ENCODE measurements at places on chromosomes 7 and 10. TPM values are rescaled to one million over a fixed set of nuclear protein-coding genes. Genes with fewer than 3 reads are reported as not detected.

GRCh38 chr10:116567335-116567734 lies 21.6 kb downstream of the PNLIP start:
- H3K36me3 ChIP-seq = no peaks in the 10 kb centered on the region
- H3K4me1 ChIP-seq = no peaks in the 10 kb centered on the region
- H3K27ac ChIP-seq = no peak overlapping the region
- H3K4me3 ChIP-seq = no peak overlapping the region
- DNase-seq = no peak
- peaks cover 8% of the 10 kb centered on the region for H3K27me3 ChIP-seq

DNA sequence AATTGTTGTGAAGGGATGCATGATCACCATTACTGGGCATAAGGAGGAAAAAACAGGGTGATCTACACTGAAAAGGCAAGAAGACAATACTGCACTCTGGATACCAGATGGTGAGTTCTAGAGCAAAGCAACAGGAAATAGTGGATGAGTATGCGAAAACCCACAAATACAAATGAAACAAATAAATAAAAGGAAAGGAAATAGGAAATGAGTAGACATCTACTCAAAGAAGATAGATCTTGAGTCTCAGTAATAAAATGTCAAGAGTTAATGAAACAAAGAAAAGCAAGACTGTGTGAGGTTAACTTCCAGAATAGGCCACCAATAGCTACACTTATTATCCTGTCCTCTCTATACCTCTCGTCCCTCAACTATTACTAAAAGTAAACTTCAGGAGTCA lies 11.7 kb downstream of the ORC5 start:
- no peaks in the 10 kb centered on the region for H3K27me3 ChIP-seq
- DNase-seq = no peak
- H3K4me3 ChIP-seq = no peak overlapping the region
- H3K27ac ChIP-seq = no peak overlapping the region
- peaks cover 47% of the 10 kb centered on the region for H3K36me3 ChIP-seq

DNA sequence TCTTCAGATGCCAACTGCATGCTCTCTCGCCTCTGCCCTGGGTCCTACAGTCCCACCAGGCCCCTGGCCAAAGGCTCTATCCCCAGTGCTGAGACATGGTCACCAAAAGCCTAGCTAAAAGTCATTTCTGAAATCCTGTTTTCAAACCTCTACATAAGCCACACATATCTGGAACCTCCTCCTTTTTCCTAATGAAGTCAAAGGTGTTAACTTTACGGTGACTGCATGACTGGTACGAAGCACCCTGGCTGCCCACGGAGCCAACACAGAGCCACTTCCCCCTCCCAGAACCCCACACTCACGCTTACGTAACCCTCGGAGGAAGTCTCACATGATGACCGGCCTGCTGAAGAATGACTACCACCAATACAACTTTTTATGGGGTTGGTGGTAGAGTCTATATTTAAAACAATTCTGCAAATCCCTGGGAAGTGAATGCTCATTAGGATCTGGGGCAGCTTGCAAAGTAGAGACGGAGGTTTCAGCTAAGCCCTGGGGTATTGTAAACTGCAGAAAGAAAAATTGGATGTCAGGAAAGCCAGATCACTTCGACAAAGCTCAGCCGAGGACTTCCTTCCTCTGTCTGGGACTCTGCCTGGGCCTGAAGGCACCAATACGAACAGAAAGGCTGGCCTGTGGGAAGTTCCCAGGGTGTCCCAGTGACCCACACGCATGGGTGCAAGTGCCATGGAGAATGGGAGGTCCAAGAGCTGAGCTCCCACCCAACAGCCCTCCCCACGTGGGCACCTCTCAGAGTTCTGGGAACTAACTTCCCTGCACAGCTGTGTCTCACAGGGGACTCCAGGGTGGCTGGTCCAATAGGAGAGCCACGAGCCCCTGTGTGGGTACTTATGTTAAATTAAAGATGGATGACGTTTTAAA lies 50.7 kb downstream of the PDGFA start:
- no peak for DNase-seq
- H3K27ac ChIP-seq = no peak overlapping the region
- H3K36me3 ChIP-seq = peaks cover 2% of the 10 kb centered on the region
- peaks cover 2% of the 10 kb centered on the region for H3K4me1 ChIP-seq
- no peaks in the 10 kb centered on the region for H3K27me3 ChIP-seq
- no peak overlapping the region for H3K4me3 ChIP-seq

DNA sequence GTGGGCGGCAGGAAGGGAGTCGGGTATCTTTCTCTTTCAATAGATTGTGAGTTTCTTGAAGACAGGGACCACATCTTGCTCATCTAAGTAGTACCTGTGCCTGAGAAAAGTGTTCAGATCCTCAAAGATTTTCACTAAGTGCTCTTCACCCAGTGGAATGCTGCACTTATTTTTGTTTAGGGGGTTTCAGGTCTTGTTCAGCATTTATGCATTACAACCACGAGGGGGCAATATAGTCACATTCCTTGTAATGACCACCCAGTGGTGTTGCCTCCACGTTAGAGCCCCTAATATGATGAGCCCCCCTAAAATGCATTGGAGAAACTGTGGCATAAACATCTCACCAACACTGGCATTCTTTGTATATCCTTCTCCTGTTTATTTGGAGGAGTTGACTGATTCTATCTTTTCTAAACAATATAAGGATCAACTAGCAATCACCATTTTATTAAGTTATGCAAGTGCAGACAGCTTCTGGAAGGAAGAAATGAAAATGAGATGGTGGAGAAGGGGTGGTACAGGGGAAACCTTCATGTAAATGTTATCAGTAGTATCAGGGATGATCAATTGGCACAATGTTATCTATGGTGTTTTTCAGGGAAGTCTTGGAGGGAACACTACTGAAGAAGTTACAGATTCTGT lies 3.1 kb upstream of the PAPSS2 start:
- H3K27me3 ChIP-seq = peaks cover 39% of the 10 kb centered on the region
- no peak overlapping the region for H3K27ac ChIP-seq
- no peak overlapping the region for H3K4me3 ChIP-seq
- no peak for DNase-seq

GRCh38 chr7:104982308-104983075 lies 31.5 kb upstream of the KMT2E start:
- H3K4me3 ChIP-seq = peak overlapping the region; percentile 6
- DNase-seq = no peak
- H3K27ac ChIP-seq = peak overlapping the region; percentile 99

GRCh38 chr10:48670978-48671913 lies 13.4 kb upstream of the WDFY4 start:
- H3K4me3 ChIP-seq = no peak overlapping the region
- DNase-seq = no peak
- no peaks in the 10 kb centered on the region for H3K36me3 ChIP-seq
- H3K27me3 ChIP-seq = peaks cover 19% of the 10 kb centered on the region
- no peaks in the 10 kb centered on the region for H3K4me1 ChIP-seq
- no peak overlapping the region for H3K27ac ChIP-seq

- no peak overlapping the region for H3K27ac ChIP-seq
- DNase-seq = no peak
- peaks cover 46% of the 10 kb centered on the region for H3K4me1 ChIP-seq
These were observed 34.5 kb downstream of the SMURF1 start for GRCh38 chr7:99109108-99110051.

DNA sequence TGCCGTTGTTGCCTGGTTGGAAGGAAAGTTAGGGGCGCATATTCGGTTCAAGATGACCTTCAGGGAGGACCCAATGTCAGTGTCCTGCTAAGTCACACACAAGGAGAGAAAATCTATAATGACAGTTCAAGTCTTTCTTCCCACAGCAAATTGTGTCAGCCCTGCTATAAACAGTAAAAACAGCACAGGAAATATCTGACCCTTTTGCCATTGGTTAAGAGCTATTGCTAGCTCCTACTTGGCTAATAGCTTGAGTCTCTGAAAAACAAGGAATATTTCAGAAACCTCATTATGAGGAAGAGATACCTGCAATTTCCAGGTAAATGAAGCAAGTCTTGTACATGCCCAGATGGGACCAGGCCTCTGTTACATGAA lies 175.6 kb downstream of the SKIDA1 start:
- no peaks in the 10 kb centered on the region for H3K27me3 ChIP-seq
- no peak overlapping the region for H3K27ac ChIP-seq
- DNase-seq = no peak
- no peaks in the 10 kb centered on the region for H3K36me3 ChIP-seq
- H3K4me1 ChIP-seq = peaks cover 26% of the 10 kb centered on the region

DNA sequence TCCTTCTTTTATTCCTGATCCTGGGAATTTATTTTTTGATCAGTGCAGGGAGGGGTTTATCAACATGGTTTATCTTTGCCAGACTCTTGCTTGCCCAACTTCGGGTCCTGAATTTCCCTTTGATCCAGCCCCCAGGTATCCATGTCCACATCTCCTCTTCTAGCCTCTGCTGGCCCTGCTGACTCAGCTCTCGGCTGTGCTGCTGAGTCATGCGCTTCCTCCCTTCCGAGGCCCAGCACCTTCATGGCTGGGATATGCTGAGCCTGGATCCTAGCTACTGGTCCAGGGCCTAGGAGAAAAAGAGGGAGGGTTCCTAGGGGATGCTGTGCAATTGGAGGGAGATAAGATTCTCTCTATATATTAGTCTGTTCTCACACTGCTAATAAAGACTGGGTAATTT lies 380.7 kb upstream of the SHH start:
- no peak overlapping the region for H3K27ac ChIP-seq
- H3K27me3 ChIP-seq = peaks cover 14% of the 10 kb centered on the region
- no peaks in the 10 kb centered on the region for H3K4me1 ChIP-seq
- no peaks in the 10 kb centered on the region for H3K36me3 ChIP-seq
- DNase-seq = no peak

- H3K27ac ChIP-seq = no peak overlapping the region
- no peaks in the 10 kb centered on the region for H3K27me3 ChIP-seq
- no peak overlapping the region for H3K4me3 ChIP-seq
- DNase-seq = no peak
These were observed 1025.1 kb downstream of the GRM8 start for GRCh38 chr7:126227643-126228042.

GRCh38 chr7:113636727-113637421 lies 281.9 kb downstream of the PPP1R3A start:
- H3K4me3 ChIP-seq = no peak overlapping the region
- H3K27me3 ChIP-seq = no peaks in the 10 kb centered on the region
- H3K4me1 ChIP-seq = no peaks in the 10 kb centered on the region
- H3K36me3 ChIP-seq = peaks cover 4% of the 10 kb centered on the region
- H3K27ac ChIP-seq = no peak overlapping the region

- H3K4me3 ChIP-seq = peak overlapping the region; percentile 9
- H3K27ac ChIP-seq = peak overlapping the region; percentile 78
- no peak for DNase-seq
- H3K36me3 ChIP-seq = peaks cover 2% of the 10 kb centered on the region
These were observed 184.3 kb downstream of the NEBL start for GRCh38 chr10:20712774-20713173.

GRCh38 chr10:11810313-11810766 lies 12.8 kb upstream of the PROSER2 start:
- H3K27me3 ChIP-seq = no peaks in the 10 kb centered on the region
- H3K4me3 ChIP-seq = no peak overlapping the region
- peaks cover 3% of the 10 kb centered on the region for H3K4me1 ChIP-seq

GRCh38 chr10:6141296-6142151 lies 52.7 kb downstream of the RBM17 start:
- H3K4me3 ChIP-seq = no peak overlapping the region
- H3K27me3 ChIP-seq = peaks cover 35% of the 10 kb centered on the region
- H3K36me3 ChIP-seq = no peaks in the 10 kb centered on the region
- DNase-seq = no peak

DNA sequence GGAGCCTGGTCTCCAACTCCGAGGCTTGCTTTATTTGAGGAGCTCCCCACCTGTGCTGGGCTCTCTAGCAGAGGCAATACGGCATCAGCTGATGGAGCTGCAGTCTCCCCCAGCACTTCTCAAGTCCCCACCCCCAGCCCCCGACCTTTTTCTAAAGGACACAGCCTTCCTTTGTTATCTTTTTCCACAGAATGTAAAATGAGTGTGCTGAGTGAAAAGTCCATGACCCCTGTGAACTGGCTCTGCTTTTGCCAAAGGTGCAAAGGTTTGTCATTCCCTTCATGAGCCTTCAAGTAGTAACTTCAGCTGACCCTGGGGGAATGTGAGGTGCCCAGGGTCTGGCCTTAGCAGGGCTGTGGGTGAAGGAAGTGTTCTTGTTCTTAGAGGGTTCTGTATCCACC lies 25.5 kb downstream of the LRRC4 start:
- peak overlapping the region; percentile 78 for H3K27ac ChIP-seq
- peaks cover 2% of the 10 kb centered on the region for H3K36me3 ChIP-seq
- H3K4me1 ChIP-seq = peaks cover 42% of the 10 kb centered on the region
- H3K27me3 ChIP-seq = no peaks in the 10 kb centered on the region

GRCh38 chr7:40827222-40828085 lies 692.6 kb downstream of the SUGCT start:
- no peak for DNase-seq
- peaks cover 32% of the 10 kb centered on the region for H3K4me1 ChIP-seq
- H3K4me3 ChIP-seq = no peak overlapping the region
- H3K27ac ChIP-seq = peak overlapping the region; percentile 59
- H3K27me3 ChIP-seq = no peaks in the 10 kb centered on the region

- H3K27me3 ChIP-seq = no peaks in the 10 kb centered on the region
- peaks cover 2% of the 10 kb centered on the region for H3K36me3 ChIP-seq
- DNase-seq = no peak
- peak overlapping the region; percentile 80 for H3K27ac ChIP-seq
- no peak overlapping the region for H3K4me3 ChIP-seq
These were observed 68.9 kb upstream of the CARD11 start for GRCh38 chr7:3112479-3113134.

ZNF425 gene
- total RNA-seq = 8.0 TPM

ANK3 gene
- 87.6 TPM for total RNA-seq

Measured in progenitor cell of endocrine pancreas (in vitro differentiated cells).